ENCODE measurements at places on chromosomes 1 and 21.
A peak's percentile ranks its signal among the peaks of the same experiment; 100 is the strongest.

DNA sequence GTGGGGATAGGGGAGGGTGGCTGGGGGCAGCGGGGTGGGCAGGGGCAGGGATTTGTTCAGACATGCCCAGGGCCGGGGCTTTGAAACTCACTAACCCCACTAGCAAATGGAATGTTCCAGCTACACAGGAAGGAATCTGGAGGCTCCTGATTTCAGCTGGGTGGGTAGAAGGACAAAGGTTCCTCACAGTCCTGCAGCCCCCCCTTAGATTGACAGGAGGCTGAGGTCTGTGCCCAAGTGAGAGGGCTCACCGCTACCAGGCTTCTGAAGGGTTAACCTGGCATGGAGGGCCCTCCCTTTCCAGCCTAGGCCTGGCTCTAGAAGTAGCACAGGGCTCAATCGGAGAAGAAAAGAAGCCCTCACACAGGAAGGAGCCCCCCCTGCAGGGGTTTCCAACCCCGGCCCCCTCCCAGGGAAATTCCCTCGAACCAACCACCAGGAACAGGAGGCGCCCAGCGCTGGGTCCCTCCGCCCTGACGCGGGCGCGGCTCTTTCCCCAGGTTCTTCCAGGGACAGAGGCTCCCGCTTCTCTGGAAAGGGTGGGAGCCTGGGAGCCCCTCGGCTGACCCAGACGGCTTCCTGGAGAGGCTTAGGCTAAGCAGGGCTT, 3.3 kb downstream of the EPHA2 start:
- peaks cover 16% of the 10 kb centered on the region for H3K4me1 ChIP-seq
- no peak overlapping the region for H3K27ac ChIP-seq
- no peak overlapping the region for H3K4me3 ChIP-seq
- DNase-seq, result no peak

DNA sequence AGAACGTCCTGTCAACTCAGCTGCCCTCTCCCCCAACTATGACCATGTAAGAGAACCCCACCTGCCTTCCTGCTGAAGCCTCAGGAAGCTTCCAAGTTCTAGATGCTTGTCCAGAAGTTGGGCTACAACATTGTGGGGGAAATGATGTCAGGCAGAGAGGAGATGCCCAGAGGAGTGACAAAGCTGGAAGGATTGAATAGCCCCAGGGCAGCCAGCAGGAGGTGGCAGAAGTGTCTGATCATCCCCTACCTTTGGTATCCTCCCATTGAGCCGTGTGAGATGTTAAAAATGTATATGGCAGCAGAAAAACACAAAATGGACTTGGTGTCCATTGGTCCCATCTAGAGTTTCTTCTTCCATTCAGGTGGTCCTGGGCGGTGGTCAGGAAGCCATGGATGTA, 6.6 kb downstream of the EIF3I start:
- no peak for DNase-seq
- H3K4me1 ChIP-seq, result peaks cover 14% of the 10 kb centered on the region
- H3K27me3 ChIP-seq, result no peaks in the 10 kb centered on the region
- no peak overlapping the region for H3K4me3 ChIP-seq
- peak overlapping the region; percentile 16 for H3K27ac ChIP-seq

DNA sequence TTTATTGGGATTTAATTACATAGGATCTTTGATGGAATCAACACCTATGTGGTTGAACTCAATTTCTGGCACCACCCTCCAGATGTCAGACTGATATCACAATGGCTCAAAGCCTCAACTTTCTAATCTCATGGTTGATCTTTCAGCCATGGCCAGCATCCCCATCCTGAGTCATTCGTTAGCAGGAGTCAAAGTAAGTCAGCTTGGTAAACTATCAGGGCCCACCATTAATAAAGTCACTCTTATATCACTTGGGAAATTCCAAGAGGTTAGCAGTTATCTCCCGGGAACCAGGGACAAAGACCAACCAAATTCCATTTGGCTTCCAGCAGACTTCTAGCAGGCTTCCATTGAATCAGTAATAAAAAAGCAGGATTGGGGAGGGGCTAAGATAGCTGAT, 50.7 kb upstream of the TNFSF4 start:
- H3K27me3 ChIP-seq, result no peaks in the 10 kb centered on the region
- DNase-seq, result no peak
- H3K4me1 ChIP-seq, result peaks cover 2% of the 10 kb centered on the region
- H3K4me3 ChIP-seq, result no peak overlapping the region
- H3K36me3 ChIP-seq, result peaks cover 9% of the 10 kb centered on the region

DNA sequence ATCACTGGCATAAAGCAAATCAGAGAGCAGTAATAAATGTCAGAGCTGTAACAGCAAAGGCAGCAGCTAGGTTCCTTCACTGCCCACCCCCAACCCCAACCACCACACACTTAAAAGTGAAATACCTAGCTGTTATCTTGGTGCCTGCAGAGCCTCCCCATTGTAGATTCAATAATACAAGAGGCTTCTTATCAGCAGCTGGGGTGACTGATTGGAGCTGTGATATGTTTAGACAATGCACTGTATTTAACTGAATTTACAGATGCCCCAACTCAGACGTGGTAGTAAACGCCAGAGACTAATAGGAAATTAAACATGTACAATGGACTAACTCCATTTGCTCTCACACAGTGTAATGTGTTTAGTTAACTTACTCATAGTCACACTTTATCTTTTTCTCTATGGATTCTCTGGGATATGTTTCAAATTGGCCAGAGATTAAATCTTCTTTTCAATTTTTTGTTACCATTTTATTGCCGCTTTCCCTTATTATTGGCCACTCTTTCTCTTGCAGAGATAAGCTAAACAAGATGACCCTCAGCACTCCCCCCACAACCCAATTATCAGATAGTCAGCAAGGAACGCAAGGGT, 117.1 kb downstream of the ESRRG start:
- H3K27me3 ChIP-seq, result peaks cover 3% of the 10 kb centered on the region
- H3K36me3 ChIP-seq, result no peaks in the 10 kb centered on the region
- H3K27ac ChIP-seq, result no peak overlapping the region
- H3K4me3 ChIP-seq, result no peak overlapping the region

- peaks cover 52% of the 10 kb centered on the region for H3K4me1 ChIP-seq
- peaks cover 3% of the 10 kb centered on the region for H3K36me3 ChIP-seq
- no peak for DNase-seq
Observed at GRCh38 chr1:25666460-25666859, 49.9 kb downstream of the MAN1C1 start.

DNA sequence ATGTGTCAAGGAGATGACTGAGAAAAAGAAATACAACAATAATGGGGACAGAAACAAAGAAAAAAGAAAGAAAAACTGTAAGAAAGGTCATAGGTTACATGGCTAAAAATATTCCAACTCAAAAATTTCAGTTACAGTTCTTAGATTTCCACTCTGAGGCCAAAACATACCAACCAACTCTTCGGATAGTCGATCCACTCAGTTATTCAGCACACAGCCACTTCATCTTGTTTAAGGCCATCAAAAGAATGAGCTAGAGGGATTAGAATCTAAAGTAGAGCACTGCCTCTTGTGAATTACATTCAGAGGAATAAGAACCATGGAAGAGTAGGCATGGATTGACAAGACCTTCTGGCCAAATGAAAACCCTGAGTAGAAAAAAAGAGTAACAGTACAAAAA, 277.0 kb downstream of the MRPL39 start:
- no peaks in the 10 kb centered on the region for H3K27me3 ChIP-seq
- no peak overlapping the region for H3K4me3 ChIP-seq
- H3K27ac ChIP-seq, result no peak overlapping the region
- DNase-seq, result no peak

DNA sequence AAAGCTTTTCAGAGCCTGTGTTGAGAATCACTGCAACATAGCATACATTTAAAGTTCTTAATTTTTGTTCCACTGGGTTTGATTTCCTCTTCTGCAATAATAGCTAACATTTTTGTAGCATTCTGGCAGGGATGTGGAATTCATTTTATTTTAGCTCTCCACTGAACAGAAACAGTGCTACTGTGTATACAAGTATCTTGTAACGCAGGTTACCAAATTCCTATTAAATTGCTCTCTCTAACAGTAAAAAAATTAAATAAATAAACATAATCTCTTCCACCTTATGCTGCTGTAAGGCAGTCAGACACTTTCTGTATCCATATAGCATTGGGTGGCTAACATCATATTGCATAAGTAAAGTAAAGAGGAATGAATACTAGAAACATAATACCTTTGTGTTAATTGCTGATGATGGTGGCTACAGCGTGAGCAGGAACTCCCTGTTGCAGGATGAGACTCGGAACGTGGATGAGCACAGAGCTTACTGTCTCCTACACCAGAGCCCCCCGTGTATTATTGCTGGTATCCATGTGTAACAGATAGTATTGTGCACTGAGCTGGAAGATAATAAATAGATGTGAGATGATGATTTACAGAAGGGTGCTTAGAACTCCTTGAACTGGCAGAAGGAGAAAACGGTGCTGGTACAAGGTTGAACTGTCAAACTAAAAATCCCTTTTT, 276.9 kb upstream of the SNX7 start:
- DNase-seq, result no peak
- H3K4me1 ChIP-seq, result peaks cover 11% of the 10 kb centered on the region
- no peak overlapping the region for H3K27ac ChIP-seq
- H3K27me3 ChIP-seq, result no peaks in the 10 kb centered on the region

- peaks cover 54% of the 10 kb centered on the region for H3K4me1 ChIP-seq
- H3K27me3 ChIP-seq, result no peaks in the 10 kb centered on the region
- DNase-seq, result peak; percentile 58
- peak overlapping the region; percentile 72 for H3K27ac ChIP-seq
- peak overlapping the region; percentile 2 for H3K4me3 ChIP-seq
- H3K36me3 ChIP-seq, result peaks cover 34% of the 10 kb centered on the region
Observed at GRCh38 chr1:225848030-225848955, 33.9 kb downstream of the TMEM63A start.
